ENCODE measurements at places on chromosomes 6 and 20.

- H3K4me1 ChIP-seq: peaks cover 30% of the 10 kb centered on the region
- no peak for DNase-seq
- no peaks in the 10 kb centered on the region for H3K36me3 ChIP-seq
These were observed 64.6 kb downstream of the GFOD1 start for GRCh38 chr6:13422681-13423221.

DNA sequence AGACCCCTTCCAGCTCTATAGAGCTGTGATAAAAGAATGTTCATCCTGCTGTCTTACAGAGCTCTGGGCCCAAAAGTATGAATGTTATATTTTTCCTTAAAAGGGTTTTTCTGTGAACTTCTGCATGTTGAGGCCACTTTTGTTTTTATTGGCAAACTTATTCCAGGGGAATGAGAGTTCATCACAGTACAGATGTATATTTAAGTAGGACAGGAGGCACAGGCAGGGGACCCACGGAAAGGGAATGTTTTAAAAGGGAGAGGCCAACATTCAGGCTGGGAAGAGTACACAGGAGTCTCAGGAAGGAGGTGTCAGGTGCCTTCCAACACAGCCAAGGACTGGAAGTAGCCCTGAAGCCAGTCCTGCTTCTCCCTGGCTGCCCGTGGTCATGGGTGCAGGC, 148.4 kb downstream of the EYA2 start:
- DNase-seq: no peak
- H3K36me3 ChIP-seq: no peaks in the 10 kb centered on the region
- no peak overlapping the region for H3K4me3 ChIP-seq
- H3K4me1 ChIP-seq: peaks cover 9% of the 10 kb centered on the region

- peak overlapping the region; percentile 0 for H3K4me3 ChIP-seq
- peaks cover 4% of the 10 kb centered on the region for H3K4me1 ChIP-seq
- peak overlapping the region; percentile 91 for H3K27ac ChIP-seq
- H3K27me3 ChIP-seq: no peaks in the 10 kb centered on the region
- H3K36me3 ChIP-seq: no peaks in the 10 kb centered on the region
- DNase-seq: peak; percentile 100
These were observed 588 bp upstream of the ACSS2 start for GRCh38 chr20:34875642-34876405.

GRCh38 chr6:136114661-136115060, 135.4 kb downstream of the MTFR2 start:
- no peak overlapping the region for H3K4me3 ChIP-seq
- no peaks in the 10 kb centered on the region for H3K27me3 ChIP-seq
- no peak overlapping the region for H3K27ac ChIP-seq
- DNase-seq: no peak
- H3K36me3 ChIP-seq: no peaks in the 10 kb centered on the region

DNA sequence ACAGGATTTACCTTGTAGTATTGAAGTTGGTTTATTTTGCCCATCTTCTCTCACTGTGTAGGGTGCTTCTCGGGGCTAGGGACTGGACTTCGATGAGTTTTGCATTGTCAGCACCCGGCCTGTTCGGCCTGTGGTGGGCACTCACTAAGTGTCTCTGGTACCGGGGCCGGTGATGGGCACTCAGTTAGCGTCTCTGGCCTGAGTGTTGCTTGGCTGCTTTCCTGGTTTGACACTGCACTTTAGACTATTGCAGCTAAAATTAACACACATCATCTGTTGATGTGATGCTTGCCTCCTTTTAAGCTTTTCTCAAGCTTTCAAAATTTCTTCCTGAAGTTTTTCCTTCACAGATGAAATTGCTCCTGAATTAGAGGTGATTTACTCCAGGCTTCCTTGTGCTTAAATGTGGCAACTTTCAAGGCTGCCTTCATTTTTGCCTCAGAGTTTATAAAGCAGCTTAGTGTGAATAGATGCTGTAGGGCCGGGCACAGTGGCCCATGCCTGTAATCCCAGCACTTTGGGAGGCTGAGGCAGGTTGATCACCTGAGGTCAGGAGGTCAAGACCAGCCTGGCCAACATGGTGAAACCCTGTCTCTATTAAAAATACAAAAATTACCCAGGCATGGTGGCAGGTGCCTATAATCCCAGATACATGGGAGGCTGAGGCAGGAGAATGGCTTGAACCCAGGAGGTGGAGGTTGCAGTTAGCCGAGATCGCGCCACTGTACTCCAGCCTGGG, 41.7 kb upstream of the TULP4 start:
- H3K4me1 ChIP-seq: peaks cover 3% of the 10 kb centered on the region
- peak; percentile 29 for DNase-seq
- no peaks in the 10 kb centered on the region for H3K36me3 ChIP-seq

DNA sequence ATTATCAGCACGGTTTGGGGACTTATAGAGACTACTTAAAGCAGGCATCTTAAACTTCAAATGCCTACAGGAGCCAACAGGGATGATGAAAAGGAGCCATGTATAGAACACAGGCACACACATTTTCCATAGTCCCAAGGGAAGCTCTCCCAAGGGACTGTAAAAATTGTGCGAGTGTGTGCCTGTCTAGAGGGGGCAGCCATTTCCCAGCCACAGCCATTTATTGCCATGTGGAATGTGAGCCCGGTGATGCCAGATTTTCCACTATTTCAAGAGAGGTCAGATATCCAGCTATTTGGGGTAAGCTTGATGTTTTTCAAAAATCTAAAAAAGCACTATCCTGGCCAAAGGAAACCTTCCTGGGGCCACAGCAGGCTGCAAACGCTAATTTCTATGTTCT, 24.1 kb upstream of the RALY start:
- no peaks in the 10 kb centered on the region for H3K4me1 ChIP-seq
- no peak overlapping the region for H3K27ac ChIP-seq
- no peaks in the 10 kb centered on the region for H3K36me3 ChIP-seq

DNA sequence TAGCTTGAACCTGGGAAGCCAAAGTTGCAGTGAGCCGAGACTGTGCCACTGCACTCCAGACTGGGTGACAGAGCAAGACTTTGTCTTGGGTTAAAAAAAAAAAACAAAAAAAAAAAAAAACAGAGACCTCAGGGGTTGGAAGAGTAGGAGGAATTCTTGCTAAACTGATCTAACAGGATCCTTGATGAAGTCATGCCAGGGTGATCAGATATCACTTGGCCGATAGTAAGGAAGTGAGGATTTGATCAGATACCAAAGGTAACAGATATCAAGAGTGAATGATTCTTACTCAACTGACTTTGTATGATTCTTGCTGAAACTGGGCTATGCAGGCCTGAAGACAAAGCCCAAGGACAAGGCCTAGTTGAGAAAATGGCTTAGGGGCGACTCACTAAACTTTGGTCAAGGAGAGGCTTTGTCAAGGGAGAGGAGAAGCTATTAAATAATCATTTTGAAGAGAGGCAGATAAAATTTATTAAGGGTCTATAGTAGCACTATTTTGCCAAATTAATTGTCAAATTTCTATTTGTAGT, 624.7 kb downstream of the UTRN start:
- H3K36me3 ChIP-seq: no peaks in the 10 kb centered on the region
- H3K4me3 ChIP-seq: no peak overlapping the region
